Fibroblast of lung (primary cell): ENCODE measurements at places on chromosomes 5 and 9. TPM values are rescaled to one million over a fixed set of nuclear protein-coding genes. Genes with fewer than 3 reads are reported as not detected.

The CLIC3 gene
- 1.3 and 3.5 TPM in 2 replicates for total RNA-seq

The PLAC8L1 gene
- total RNA-seq = not detected in 2 replicates

The VLDLR gene
- total RNA-seq = 16.4 and 26.3 TPM in 2 replicates

The TMEM215 gene
- total RNA-seq = not detected in 2 replicates

The SMIM33 gene
- total RNA-seq = not detected in 2 replicates

The DDX4 gene
- not detected in 2 replicates for total RNA-seq

The TAS2R1 gene
- total RNA-seq = not detected in 2 replicates

The IRX1 gene
- total RNA-seq = not detected in 2 replicates

The ENC1 gene
- 15.4 and 21.8 TPM in 2 replicates for total RNA-seq

The LCN1 gene
- total RNA-seq = not detected in 2 replicates

The TRIM32 gene
- total RNA-seq = 18.5 and 23.8 TPM in 2 replicates

The PKD2L2 gene
- 0.26 TPM in 1 of 2 replicates, not detected in the other for total RNA-seq

The HTR1A gene
- total RNA-seq = not detected in 2 replicates

The TAF1L gene
- under 0.01 TPM in 2 replicates for total RNA-seq

The NIPAL4 gene
- 0.17 and 0.26 TPM in 2 replicates for total RNA-seq

The PRLR gene
- 0.33 TPM in 1 of 2 replicates, not detected in the other for total RNA-seq

The BARX1 gene
- not detected in 2 replicates for total RNA-seq

The PHF24 gene
- total RNA-seq = under 0.01 and 0.17 TPM in 2 replicates

The SLC22A4 gene
- 1.3 and 4.1 TPM in 2 replicates for total RNA-seq

The NDUFS6 gene
- 21.8 and 31.8 TPM in 2 replicates for total RNA-seq

The NEUROG1 gene
- total RNA-seq = not detected in 2 replicates
